Renal cortical epithelial cell (primary cell): ENCODE measurements at places on chromosomes 7 and 10.

DNA sequence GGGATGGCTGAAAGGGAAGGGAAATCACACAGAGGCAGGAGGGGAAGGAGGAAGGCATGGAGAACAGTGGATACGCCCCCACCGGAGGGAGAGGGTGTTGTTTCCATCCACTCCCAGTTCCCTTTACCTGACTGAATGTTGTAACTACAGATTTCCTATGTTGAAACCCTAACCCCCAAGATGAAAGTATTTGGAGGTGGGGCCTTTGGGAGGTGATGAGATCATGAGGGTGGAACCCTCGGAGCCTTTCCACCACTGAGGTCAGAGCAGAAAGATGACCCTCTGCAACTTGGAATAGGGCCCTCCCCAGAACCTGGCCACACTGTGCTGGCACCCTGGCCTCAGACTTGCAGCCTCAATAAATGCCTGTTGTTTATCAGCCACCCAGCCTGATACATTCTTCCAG lies 48.6 kb upstream of the CNPY1 start:
- DNase-seq: peak; percentile 44

GRCh38 chr7:28854750-28855074 lies 103.4 kb downstream of the TRIL start:
- peak; percentile 33 for DNase-seq

GRCh38 chr7:26782501-26782900 lies 81.9 kb downstream of the SKAP2 start:
- DNase-seq: peak; percentile 32

DNA sequence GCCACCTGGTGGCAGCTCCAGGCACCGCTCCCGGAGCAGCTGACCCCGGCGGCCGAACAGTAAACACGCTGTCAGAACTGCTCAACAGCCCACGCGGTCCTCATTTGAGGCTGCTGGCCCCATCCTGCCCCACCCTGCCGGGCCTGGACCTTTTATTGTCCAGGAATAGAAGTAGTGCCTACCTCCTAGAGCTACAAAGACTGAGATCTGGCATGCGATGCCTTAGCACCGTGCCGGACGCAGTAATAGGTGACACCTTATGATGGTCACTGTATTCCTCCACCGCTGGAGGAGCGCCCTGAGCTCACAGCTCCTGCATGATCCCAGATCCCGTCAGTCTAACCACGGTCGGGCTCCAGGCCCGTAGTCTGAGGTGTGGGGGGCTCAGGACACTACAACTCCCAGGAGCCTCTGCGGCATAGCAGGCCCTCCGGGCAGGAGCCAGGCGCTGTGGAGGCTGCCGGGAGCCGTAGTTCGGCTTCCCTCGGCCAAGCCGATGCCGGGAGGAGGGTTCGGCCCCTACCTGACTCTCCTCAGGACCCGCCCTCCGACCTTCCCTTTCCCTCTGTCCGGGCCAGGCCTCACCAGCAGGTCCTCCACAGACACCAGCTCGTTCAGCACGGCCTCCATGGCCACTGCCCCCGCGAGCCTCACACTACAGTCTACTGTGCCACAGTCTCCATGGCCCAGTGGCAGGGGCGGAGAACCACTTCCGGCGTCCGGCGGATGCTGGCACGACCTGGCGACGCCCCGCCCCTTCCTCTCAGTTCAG lies at the start of gene FIS1:
Gene FIS1, minus strand, starts transcription at position 707 of the 772 bp plus-strand sequence. Its CDS starts 77 bp downstream, at position 630.
- DNase-seq: peak; percentile 74

DNA sequence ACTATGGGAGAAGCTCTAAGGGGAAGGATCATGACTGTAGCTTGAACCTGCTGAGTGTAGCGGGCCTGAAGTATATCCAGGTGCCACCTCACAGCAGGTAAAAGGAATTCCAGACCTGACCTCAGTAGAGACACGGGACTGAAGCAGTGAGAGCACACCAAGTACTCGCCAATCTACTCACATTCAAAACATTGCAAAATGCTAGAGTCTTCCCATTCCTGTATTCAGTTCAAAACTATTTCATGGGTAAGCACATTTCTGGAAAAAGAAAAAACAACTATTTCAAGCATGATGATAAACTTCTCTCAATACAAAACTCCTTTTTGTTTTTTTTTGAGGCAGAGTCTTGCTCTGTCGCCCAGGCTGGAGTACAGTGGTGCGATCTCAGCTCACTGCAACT lies 121.9 kb upstream of the AUTS2 start:
- no peak for DNase-seq

GRCh38 chr10:115996031-115996430 lies 277.0 kb downstream of the GFRA1 start:
- DNase-seq: no peak

GRCh38 chr7:34486371-34486770 lies 171.6 kb upstream of the NPSR1 start:
- no peak for DNase-seq

- no peak for DNase-seq
These were observed at the start of gene DHX32 for GRCh38 chr10:125881192-125881591. Gene DHX32 (minus strand): TSS chr10:125881292. CDS start chr10:125880824, 468 bp downstream.

DNA sequence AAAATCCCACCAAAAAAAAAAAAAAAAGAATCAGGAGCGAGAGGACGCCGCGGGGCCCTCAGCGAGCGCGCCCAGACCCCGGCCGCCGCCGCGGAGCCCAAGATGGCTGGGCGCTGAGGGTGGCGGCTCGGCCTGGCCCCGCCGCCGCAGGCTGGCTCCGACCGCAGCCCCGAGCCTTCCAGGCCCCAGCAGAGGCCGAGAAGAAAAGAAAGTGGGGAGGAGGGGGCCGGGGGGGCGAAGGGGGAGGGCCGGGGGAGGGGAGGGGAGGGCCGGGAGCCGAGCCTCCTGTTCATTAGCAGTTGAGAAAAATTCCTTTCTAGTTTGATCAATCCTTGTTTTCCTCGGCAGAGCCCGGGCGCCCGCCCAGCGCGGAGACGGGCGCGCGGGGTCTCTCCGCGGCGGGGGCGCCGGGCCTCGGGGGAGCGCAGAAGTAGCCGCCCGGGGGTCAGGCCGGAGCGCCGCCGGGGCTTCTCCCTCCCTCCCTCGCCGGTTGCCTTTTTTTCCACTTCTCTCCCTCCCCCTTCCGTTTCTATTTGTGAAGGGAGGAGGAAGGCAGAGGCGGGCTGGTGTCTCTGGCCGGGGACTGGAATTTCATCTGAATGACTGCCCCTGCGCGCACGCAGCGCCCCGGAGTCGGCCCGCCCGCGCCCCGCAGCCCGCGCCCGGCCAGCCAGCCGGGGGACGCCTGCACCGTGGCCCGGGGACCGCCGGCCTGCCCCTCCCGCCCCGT lies 778 bp upstream of the TRIM8 start:
- DNase-seq: peak; percentile 55

DNA sequence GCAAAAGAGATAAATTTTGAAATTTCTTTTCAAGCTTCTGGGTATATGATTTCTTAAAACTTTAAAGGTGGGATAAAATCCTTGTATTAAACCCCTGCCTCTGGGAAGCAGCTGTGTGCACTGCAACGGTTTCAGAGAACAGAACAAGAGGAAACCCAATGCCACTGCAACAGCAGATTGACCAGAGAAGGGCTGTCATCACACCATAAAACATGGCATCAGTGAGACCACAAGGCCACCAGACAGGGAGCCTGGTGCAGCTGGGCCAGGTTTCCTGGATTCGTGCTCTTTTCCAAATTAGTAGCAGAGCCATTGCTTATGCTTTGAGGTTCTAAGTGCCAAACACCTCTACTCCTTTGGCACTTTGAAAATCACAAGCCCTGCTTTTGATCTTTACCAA lies 152.4 kb downstream of the PRPF18 start:
- DNase-seq: no peak

- DNase-seq: no peak
These were observed 991 bp downstream of the SEMA4G start for GRCh38 chr10:100970076-100970913.

DNA sequence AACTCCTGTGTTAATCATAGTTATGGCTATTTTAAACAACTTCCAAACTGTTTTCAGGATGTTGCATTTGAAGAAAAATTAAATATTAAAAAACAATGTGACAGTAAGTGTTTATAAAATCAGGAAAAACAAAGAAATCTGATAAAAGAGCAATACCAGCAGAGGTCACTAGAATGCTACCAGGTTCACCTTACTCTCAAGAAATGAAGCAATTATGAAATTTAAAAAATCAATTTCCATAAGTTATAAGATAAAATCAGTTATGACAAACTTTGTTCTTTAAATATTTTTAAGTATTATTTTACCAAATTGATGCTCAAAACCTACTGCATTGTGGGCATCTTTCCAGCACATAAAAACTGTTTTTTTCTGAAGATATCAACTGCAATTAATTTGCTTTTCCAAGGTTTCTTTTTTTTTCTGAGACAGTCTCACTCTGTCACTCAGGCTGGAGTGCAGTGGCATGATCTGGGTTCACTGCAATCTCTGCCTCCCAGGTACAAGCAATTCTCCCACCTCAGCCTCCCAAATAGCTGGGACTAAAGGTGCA lies 50.7 kb upstream of the RHEB start:
- DNase-seq: peak; percentile 34

DNA sequence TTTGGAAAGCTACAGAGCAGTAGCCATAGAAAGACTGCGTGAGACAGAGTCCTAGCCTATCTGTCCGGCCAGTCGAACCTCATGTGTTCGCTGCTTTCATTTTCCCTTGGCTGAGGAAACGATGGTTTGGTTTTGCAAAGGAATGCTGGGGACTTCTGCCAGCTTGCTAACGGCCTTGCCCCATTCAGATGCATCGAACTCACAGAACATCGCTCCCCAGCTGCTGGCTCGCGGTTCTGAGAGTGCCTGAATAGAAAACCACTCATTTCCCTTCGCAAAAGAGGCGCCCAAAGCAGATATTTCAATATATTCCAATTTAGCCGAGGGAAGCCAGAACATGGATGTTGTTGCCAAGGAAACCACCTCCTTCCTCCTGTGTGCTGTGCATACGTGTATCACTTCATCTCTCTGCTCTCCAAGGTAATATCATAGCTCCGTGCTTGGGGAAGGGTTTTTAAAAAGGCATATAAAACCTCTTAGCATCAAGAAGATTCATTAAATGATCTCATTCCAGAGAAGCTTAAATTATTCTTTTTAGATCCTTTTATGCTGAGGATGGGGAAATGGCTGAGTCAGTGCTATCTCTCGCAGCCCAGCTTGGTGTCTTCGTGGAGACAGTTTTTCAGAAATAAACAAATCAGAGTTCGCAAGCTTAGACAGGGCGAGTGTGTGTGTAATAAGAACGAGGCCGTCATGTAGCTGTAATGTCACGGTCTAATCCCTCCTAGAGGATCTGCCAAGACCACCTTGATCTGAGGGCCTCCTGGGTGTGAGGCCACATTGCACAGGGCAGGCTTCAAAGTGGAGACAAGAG lies 215.2 kb downstream of the RPS24 start:
- no peak for DNase-seq
